Vagina (tissue), 2 donors: ENCODE measurements at places on chromosomes 11 and 22.

GRCh38 chr11:20601221-20601914, 2.0 kb downstream of the SLC6A5 start:
- no peak for DNase-seq

GRCh38 chr11:126355926-126356897, 726 bp downstream of the ST3GAL4 start:
- DNase-seq = no peak

DNA sequence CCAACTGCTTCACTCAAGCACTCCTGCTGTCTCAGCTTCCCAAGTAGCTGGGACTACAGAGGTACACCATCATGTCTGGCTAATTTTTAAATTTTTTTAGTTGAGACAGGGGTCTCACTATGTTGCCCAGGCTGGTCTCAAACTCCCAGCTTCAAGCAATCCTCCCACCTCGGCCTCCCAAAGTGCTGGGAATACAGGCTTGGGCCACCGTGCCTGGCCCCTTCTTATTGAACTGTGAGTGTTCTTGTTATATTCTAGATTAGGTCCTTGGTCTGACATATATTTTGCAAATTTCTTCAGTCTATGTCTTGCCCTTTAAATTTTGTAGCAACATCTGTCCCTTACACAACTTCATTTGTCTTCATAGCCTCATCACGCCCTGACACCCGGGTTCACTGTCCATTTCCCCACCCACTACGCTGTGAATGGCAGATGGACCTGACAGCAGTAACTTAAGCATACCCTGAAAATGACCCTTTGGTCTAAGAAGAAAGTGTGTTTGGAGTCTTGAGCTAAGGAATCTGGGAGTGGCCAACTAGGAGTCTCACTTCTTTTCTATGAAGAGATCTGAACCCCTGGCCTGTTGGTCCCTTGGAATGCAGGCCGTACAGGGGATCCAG, 4.2 kb upstream of the FAM118A start:
- no peak for DNase-seq

DNA sequence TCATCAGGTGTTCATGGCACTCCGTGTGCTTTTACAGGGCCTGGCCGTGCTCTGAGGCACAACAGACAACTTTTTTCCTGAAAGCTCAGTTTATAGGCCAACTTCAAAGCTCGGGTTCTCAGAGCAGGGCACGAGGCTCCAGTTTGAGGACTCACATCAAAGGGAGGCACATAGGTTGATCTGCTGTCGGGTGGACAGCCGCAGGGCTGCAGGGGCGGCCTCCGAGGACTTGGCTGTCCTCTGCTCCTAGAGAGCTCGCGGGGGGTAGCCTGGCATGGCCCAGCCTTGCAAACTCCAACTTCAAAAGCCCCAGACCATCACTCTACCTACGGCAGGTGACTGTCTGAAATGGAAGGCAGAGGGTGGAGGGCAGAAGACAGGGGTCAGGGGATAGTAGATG, 31.6 kb downstream of the C11orf58 start:
- DNase-seq = no peak

GRCh38 chr22:17919276-17920144, 104.9 kb downstream of the MICAL3 start:
- no peak for DNase-seq

- peak; percentile 89 for DNase-seq
These were observed 29.9 kb downstream of the ALG9 start for GRCh38 chr11:111841370-111842053.

- no peak for DNase-seq
These were observed 85.0 kb upstream of the CLPB start for GRCh38 chr11:72519220-72519881.

DNA sequence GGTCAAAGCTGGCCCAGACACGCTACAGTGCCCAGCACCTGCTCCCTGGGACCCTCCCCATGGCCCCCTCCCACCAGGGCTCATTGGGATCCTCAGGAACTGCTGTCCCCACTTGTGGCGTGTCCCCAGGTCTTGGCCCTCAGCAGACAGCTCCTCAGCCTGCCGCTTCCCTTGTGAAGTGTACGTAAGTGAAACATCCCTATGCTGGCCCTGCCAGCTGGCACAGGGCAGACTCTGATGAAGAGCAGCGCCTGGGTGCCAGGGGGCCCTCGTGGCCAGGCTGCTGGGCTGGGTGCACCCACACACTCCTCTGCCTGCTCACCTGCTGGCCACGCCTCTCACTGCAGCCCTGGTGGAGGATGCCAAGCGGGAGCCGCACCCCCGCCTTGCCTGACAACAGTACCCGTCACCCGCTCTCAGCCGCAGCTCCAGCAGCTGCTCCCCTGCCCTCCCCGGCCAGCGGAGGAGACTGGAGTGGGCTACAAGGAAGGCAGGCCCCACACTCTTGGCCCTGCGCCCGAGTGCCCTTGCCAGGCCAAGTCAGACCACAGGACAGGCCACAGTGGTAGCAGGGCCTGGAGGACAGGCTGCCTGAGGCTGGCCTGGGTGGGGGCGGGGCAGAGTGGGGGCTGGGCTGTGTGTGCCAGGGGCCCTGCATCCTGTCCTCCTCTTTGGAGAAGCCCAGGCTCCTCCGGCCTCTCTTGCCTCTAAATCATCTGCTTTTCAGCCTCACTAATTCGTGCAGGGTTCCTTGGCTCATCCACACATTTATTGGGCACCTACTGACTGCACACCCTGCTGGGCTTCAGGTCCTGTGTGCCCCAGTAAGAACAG, 39.5 kb downstream of the IGF2 start:
- no peak for DNase-seq

- no peak for DNase-seq
These were observed 15.0 kb upstream of the SLC39A13 start for GRCh38 chr11:47393163-47394049.

GRCh38 chr11:111320728-111321568, 22.6 kb downstream of the POU2AF3 start:
- DNase-seq = no peak

- no peak for DNase-seq
These were observed 56.1 kb upstream of the PTPRJ start for GRCh38 chr11:47924184-47924691.

DNA sequence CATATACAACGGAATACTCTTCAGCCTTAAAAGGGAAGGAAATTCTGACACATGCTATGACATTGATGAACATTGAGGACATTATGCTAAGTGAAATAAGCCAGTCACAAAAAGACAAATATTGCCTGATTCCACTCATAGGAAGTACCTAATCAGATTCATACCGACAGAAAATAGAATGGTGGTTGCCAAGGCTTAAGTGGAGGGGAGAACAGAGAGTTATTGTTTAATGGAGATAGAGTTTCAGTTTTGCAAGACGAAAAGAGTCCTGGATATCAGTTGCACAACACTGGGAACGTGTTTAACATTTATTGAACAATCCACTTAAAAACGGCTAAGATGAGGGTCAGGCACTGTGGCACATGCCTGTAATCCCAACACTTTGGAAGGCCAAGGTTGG, 45.6 kb upstream of the HIPK3 start:
- DNase-seq = no peak

- DNase-seq = no peak
These were observed 6.7 kb downstream of the CAPN5 start for GRCh38 chr11:77073328-77074001.

- no peak for DNase-seq
These were observed 1.3 kb downstream of the DENND5A start for GRCh38 chr11:9263840-9264315.

- DNase-seq = no peak
These were observed 950 bp downstream of the FERMT3 start for GRCh38 chr11:64207256-64208085.

- no peak for DNase-seq
These were observed 1.9 kb downstream of the MS4A1 start for GRCh38 chr11:60457576-60457975.

- no peak for DNase-seq
These were observed 65.1 kb upstream of the LRRC55 start for GRCh38 chr11:57116654-57117053.

DNA sequence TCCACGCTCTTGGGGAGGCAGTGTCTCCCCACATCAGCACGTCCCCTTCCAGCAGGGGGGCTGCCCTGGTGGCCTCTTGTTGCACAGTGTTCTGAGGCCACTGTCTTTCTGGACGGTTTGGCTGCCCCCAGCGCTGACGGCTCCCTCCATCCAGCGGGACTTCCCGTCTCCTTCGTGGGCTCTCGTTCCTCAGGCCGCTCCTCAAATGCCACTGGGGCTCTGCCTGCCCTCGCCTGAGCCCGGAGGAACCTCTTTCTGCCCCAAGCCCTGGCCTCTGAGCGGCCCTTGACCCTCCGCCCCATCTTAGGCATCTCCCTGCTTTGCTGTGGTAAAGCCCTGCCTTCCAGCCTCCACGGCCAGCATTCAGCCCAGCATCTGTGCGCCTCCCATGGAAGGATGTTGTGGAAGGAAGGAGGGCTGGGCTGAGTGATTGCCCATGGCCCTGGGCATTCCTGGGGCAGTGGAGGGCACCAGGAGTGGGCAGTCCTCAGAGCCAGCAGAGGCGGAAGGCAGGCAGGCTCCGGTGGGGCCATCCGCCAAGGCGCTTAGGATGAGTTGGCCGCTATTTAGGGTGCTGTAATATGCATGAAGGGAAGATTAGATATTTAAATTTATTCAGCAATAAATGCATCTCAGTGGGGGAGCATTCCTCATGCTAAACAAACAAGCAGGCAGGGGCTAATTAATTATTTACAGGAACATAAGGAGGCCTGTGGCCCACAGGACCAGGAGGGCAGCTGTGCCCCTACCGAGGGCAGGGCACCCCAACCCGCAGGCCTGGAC, 17.8 kb downstream of the OTUB1 start:
- no peak for DNase-seq

DNA sequence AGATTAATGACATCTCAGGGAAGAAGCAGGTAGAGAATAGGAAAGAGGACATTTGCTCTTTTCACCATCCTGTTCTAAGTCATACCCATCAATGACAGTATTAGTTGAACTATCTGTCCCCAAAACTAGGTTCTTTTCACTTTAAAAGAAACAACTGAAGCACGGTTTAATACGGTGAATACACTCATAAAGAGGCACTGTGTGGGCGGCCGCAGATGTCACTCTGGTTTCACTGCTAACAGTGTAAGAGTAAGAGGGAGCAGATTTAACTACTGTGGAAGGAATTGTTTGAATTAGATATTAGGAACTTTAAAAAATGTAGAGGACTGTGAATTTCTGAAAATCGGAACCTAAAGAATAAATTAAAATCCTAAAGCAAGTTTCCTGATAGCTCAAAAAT, 49.5 kb downstream of the VSIG10L2 start:
- no peak for DNase-seq

- DNase-seq = no peak
These were observed 3.7 kb downstream of the RRP7A start for GRCh38 chr22:42515896-42516295.

DNA sequence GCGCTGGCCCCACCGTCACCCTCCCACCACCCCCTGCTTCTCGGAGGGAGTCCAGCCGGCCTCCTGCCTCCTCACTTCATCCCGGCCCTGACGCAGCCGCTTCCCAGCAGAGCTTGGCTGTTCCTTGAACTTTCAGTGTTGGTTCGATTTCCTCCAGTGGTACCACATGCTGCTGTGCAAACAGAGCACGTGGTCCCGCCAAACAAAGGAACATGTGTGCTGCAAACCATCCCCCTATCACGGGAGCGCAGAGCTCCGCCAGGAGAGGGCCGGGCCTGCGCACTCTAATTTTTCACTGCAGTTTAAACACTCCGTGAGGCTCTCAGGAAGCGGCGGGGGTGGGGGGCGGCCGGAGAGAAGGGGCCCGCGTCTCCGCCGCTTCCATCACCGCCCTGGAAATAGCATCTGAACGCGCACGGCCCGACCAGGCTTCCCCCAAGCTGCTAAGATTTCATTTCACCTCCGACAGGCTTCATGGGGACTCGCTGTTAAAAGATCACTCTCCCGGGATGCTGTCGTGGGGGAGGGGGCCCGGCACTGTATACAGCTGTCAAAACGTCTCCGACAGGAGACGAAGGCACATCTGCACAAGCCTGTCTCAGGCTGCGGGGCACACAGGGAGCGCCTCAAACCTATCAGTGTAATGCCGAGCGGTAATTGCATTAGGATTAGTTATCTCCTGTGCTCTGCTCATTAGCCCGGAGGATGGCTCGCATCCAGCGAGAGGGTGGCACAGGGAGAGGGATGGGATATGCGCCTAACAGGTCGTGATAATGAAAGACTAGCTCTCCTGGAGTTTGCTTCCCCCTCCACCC, 269.9 kb upstream of the SORL1-AS1 start:
- DNase-seq = peak; percentile 93

DNA sequence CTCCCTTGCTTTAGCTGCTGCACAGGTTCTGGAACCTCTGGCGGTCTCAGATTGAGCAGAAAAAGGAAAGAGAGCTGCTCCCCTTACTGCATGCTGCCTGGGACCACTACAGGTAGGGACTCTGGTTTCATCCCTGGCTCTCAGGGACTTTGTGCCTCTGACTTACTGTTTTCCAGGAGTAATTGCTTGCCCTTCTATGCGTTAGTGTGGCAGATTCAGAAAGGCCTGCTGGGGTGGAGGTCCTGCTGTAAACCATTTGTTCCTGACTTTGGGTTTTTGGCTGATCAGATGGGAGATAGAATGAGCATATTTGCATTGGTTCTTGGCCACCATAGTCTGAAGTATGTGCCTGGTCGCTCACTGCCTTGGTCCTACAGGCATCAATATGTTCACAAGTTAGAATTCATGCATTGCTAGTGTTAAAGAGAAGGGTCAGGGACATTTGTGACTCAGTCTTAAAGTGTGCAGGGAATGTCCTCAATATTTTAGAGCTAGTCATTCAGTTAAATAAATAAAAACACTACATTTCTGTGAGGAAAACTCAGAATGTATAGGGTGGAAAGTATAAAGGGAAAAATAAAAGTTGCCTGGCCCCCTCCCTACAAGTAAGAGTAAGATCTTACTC, 78.0 kb downstream of the PISD start:
- DNase-seq = no peak

DNA sequence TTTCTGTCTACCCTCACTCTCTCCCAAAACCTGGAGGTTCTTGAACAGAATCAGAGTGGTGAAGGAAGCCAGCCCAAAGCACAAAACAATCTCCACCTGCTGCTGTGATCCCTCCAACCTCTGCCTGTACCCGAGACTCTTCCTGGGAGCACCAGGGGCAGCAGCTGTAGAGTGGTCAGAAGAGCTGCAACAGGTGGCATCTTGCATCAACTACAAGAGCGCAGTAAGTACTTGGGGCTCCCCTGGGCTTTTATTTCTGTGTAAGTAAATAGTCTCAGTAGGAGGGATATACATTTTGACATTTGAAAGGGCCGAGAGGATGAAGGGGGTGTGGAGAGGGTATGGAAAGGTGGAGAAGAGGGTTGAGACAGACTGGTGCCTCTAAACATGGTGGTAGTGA, 8.3 kb upstream of the UBQLNL start:
- DNase-seq = no peak

- DNase-seq = no peak
These were observed 4.6 kb downstream of the TMEM9B start for GRCh38 chr11:8959546-8960166.

GRCh38 chr11:132590554-132590953, 941.7 kb downstream of the OPCML start:
- DNase-seq = no peak

DNA sequence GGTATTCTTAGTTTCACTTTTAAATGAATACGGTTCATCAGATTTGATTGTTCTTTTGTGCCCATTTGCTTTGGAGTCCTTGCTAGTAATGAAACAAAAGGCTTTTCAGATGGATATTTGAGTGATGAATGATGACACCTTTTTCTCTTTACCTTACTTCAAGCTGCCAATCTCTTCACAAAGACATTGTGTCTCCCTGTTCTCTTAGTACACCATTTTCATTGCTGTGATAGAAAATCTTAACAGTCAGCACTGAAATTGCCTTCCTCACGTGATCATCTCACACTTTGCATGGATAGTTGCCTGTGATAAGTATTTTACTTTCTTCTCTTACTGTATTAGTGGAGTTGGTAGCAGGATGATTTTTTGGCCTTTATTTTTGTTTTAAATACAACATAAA, 396.6 kb downstream of the NELL1 start:
- no peak for DNase-seq

GRCh38 chr11:33257897-33258630, 883 bp downstream of the HIPK3 start:
- DNase-seq = peak; percentile 97
